Fibroblast of skin of scalp (primary cell): ENCODE measurements at places on chromosomes 4 and X.

DNA sequence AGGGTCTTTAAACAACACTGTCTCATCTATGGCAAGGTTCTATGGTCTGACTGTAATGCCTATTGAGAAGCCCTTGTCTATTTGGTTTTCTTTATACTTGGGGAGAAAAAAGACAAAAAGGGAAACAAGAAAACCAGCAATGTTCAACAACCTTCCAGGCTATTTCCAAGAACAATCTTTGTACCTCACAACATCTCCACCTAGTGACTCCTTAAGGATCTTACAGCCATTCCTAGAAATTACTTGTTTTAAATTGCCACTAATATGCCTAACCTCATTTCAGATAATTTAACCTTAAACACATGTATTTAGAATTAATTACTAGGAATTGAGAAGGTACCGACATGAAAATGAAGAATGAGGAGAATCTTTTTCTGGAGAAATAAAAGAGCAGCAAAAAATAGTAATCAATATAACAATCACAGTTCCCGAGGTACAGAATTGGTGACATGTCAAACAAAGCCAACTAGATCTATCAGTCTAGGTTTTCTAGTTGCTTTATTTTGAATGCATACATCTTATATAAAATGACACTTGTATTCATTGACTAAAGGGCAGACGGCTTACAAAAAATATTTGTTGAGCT is 1.6 kb upstream of the RBM46 start:
- peak; percentile 17 for DNase-seq

DNA sequence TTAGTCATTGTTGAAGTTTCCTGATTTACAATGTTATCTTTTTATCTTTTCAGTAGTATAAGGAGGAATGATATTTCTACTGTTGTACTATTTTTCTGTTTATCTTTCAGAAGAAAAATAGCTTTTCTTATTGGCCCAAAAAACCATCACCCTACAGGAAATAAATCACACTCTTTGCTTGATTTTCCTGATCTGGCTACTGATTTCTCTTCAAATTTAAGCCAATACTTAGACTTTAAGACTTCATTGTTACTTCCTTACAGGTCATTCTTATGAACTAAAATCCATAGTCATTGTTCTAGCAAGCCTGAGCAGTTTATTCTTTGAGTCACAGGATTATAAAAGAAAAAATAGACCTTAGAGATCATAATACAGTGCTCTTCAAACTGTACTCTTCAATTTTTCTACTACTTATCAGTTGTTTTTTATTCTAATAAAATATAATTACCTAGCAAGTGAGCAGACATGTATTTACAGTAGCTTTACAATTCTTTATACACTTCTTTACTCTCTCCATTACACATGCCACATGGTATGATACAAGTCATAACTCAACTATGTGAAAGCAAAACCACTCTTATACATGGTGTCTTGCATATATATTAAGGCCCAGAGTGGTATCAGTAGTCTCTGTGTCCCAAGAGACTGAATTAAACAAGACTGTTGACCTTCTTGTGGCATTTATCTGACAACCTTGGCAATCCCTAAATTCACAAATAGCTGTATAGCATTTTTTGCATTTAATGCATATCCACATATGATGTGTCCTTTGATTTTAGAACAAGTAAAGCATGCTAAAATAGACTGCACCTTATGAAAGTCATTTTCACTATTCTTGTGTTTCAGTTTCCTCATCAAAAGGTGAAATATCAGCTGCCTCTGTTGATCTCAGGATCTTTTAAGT is 47.9 kb downstream of the TET2 start:
- peak; percentile 79 for DNase-seq

GRCh38 chr4:159503236-159504008 is 400.5 kb downstream of the RAPGEF2 start:
- DNase-seq = no peak

DNA sequence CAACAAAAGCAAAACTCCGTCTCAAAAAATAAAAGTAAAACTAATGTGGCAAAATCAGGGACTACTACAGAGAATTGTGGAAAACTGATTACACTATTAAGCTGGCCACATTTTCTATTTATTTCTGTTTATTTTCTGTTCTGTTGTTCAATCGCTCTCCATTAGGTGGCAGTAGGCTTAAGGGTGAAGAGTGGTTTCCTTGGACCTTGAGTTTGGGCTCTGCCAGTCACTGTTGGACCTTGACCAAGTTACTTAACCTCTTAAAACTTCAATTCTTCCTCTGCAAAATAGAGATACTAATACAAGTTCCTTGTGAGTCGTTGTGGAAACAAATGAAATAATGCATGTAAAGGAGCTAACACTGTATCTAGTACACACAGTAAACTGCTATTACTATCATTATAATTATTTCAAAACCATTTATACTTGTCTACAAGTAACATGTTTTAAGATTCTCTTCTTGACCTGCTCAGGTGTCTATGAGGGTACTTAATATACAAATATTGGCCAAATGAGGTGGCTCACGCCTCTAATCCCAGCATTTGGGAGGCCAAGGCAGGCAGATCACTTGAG is 15.2 kb downstream of the HSD17B11 start:
- DNase-seq = peak; percentile 82

- DNase-seq = no peak
These were observed 103.3 kb upstream of the TLR3 start for GRCh38 chr4:185965426-185966384.

- DNase-seq = peak; percentile 92
These were observed at the start of gene WNK3 for GRCh38 chrX:54357414-54358377. Gene WNK3 (minus strand): TSS chrX:54358046.

GRCh38 chrX:16333453-16333852 is 166.2 kb downstream of the MAGEB17 start:
- no peak for DNase-seq

DNA sequence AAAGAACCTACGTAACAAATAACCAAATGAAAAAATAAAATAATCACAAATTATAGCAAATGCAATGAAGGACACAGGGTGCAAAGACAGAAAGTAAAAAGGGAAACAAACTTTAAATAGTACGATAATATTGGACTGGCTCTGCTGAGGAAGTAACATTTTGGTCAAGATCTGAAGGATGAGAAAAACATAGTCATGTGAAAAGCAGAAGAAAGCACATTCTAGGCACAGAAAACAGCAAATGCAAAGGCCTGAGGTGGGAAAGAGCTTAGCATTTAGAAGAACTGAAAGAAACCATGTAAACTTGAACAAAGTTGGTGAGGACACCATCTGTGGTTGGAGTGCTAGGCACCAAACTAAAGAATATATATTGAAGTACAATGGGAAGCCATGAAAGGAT is 111.2 kb downstream of the PPP3CA start:
- DNase-seq = no peak

DNA sequence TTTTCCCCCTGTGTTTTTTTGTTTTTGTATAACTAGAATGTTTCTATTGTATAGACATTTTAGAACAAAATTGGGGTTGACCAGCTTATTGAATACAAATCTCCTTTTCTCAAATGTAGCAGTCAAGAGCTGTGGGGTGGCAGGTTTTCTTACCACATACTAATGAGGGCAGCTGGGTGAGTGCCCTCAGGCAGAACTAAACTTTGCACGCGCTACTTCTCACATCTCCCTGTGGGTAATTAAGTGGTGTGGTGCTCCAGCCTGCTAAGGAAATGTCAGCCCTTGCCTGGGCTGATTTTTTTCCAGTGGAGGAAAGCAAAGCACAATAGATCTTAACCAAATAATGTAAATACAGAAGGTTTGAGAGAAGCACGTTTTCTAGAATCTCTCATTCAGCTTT is 717.6 kb upstream of the TENM3 start:
- DNase-seq = no peak

DNA sequence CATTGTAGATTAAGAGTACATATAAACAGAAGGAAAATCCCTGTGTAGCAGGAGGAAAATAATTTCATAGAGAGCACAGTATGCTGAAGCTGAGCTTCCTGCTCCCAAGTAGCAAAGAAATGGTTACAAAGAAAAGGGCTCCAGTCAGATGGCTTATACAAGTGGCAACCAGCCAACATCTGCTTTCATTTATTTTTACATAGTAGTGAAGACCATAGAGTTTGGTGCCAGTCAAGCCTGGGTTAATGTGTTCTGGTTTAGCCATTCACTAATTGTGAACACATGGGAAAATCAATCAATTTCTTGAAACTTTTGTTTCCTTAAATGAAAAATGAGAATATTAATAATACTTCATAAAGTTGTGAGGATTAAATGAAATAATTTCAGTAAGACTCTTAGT is 111.3 kb upstream of the ELOVL6 start:
- DNase-seq = peak; percentile 85

- DNase-seq = no peak
These were observed 60.7 kb upstream of the DHRSX start for GRCh38 chrX:2561456-2561855.

DNA sequence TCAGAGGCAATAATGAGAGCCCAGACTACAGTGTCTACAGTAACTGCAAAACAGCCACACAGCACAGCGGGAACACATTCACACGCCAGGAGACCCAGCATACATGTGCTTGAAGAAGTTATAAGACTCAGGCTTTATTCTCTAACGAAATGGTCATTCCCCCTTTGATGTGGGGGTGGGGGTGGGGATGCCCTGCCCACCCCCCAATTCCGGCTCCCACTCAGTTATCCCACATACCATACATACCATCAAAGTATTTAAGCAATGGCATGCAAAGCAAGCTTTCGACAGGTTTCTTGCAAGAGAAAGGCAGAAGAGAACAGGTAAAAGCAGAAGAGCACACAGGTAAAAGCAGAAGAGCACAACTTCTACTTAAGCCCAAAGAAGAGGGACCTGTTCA is 3.6 kb downstream of the MECP2 start:
- DNase-seq = no peak

DNA sequence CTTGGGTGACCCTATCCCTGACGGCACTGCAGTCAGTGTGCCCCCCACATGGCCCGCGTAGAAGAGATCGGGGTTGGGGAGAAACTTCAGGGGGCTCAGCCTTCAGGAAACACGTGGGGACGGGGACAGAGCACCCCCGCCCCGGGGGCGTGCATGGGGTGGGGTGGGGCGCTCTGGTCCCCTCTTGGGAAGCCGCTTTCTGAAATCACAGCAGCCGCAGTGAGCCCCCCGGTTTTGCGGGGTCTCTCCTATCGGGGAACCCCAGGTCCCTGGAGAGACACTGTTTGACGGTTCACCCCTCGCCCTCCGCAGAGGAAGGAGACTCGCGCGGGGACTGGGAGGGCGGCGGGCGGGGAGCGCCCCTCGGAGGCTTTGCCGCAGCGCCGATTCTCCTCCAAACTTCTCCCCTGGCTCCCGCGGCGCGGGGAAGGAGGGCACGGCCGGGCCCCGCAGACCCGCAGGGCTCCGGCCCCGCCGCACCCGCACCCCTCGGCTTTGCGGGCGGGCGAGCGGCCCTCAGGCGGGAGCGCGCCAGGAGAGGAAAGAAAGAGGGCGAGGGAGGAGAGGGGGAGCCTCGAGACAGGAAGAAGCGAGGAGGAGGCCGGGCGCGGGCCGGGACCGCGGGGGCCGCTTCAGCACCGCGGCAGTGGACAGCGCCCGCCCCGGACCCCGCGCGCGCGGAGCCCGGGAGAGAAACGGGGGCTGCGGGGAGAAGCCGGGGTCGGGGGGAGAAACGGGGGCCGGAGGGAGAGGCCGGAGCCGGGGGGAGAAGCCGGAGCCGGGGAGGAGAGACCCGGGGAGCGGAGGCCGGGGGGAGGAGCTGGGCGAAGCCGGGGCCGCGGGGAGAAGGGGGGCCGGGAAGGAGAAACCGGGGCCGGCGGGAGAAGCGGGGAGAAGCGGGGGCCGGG is 612 bp downstream of the CPLX1 start:
- peak; percentile 23 for DNase-seq

DNA sequence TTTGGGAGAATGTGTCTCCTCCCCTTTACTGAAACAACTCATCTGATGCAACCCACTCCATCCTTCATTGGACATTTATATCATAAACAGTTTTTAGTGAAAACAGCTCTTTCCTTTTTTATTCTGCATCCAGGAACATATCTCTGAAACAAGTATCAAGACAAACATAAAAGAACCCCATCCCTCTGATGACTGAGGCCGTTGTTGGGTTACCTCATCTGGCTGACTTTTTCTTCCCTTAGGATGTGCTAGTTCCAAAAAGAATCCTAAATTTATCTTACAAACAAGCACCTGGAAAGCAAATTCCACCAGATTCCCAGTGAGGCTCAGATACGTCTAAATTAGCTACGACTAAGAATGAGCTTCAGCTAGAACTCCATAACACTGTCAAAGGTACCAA is 483.7 kb upstream of the INTU start:
- DNase-seq = no peak

- peak; percentile 88 for DNase-seq
These were observed 560 bp upstream of the TMSB4X start for GRCh38 chrX:12974305-12974795.
